Kasumi-1 (cell line): ENCODE measurements at places on chromosomes 2 and 18.

GRCh38 chr2:237542001-237542704 is 24.2 kb upstream of the PRLH start:
- DNase-seq: no peak

GRCh38 chr2:196322973-196323810 is 151.8 kb upstream of the STK17B start:
- DNase-seq: no peak

- DNase-seq: no peak
Measured at GRCh38 chr2:235603659-235604058, 109.8 kb downstream of the AGAP1 start.

- DNase-seq: peak; percentile 79
Measured at GRCh38 chr2:149808556-149808955, 221.0 kb upstream of the MMADHC start.

DNA sequence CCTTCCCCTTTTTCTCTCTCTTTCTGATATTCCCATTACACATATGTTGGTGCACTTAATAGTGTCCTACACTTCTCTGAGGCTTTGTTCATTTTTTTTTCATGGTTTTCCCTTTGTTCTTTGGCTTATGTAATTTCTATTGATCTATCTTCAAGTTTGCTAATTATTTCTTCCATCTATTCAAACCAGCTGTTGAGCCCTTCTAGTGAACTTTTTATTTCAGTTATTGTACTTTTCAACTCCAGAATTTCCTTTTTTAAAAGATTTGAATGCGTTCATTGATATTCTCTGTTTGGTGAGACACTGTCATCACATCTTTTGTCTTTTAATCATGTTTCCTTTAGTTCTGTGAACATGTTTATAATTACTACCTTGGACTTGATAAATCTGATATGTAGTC is 118.2 kb downstream of the ARHGEF4 start:
- DNase-seq: no peak

DNA sequence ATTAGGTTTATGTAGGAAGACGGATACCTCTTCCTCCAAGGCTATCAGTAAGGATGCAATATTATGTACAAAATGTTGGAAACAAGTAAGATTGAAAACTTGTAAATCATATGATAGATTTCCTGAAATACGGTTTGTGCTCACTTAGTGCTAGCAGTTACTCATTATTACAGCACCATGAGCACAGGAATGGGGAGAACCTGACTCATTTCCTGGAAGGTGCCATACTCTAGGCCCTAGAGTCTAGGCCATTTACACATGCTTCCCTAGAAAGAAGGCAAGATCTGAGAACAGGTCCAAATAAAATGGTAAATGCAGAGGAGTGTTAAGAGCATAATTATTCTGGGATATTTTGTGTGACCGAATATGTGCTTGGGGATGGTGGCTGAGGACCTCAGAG is 467.7 kb upstream of the CELF4 start:
- no peak for DNase-seq

DNA sequence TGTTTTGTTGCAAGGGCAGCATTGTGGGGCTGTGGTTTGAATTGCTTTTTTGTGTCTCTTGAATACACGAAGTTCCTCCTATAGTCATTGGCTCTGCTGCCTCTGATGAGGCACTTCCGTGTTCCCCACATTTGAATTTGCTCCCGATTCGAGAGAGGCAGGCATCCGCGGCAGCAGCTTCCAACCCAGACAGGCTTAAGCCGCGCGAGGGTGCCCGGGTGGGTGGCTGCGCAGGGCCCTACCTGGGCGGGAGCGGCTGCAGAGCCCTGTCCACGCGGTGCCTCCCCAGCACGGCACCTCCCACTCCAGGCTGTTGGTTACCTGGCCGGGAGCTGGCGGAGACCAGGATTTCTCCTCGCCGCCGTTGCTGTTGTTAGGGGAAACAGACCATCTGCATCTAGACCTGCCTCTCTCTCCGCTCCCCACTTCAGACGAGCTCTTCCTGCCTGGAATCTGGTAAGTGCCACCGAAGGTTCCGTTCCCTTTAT is 151.3 kb downstream of the NEDD4L start:
- peak; percentile 7 for DNase-seq

GRCh38 chr2:146532509-146533147 is 1312.2 kb upstream of the ACVR2A start:
- no peak for DNase-seq

GRCh38 chr2:217973008-217973787 is 29.6 kb downstream of the TNS1 start:
- no peak for DNase-seq

GRCh38 chr2:98315957-98316356 is 30.3 kb upstream of the CNGA3 start:
- DNase-seq: no peak

DNA sequence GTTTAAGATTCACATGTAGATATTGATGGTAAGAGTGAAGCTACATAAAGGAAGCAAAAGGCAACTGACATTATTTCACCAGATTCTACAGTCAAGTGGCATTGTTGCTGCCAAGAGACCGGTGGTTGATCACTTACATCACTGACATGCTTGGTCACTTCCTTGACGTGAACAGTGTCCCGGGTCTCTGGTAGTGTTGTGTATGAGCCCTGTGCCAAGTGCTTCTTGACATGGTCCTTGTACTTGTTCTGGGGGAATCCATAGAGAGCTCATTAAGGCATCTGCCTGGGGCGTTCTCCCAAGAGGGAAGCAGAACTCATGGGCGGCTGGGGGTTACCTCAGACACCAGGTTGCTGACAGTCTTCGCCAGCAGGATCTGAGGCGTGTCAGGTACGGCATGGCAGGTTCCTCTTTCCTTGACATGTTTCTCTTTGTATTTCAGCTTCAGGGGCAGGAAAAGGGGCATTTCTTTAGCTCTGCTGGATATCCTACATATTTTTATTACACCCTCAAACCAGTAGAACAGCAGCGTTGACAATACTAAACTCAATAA is 116.2 kb downstream of the RIF1 start:
- DNase-seq: no peak

- DNase-seq: no peak
Measured at GRCh38 chr2:55169359-55169758, 62.7 kb downstream of the CLHC1 start.

- DNase-seq: no peak
Measured at GRCh38 chr2:3000968-3001367, 376.6 kb downstream of the EIPR1 start.

- DNase-seq: no peak
Measured at GRCh38 chr18:676736-677135, 19.3 kb downstream of the TYMS start.

DNA sequence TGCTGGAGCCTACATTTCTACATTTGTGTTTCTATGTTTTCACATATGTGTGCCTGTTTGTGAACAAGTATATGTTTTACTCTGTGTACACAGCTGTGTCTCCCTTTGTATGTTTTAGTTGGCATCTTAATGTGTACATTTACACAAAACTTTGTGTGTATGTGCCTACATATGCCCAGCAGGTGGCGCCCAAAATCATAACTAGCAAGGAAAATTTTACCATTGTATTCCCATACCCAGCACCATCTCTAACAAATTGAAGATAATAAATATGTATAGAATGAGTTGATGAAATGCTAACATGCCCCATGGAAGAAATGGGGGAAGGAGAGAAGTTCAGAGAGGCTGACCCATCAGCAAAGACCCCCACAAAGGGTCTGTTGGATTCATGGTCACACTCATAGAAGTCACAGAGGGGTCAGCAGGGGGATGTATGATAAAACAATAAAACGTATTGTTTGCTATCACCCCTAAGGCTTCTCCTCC is 48.1 kb downstream of the PKDCC start:
- peak; percentile 44 for DNase-seq

DNA sequence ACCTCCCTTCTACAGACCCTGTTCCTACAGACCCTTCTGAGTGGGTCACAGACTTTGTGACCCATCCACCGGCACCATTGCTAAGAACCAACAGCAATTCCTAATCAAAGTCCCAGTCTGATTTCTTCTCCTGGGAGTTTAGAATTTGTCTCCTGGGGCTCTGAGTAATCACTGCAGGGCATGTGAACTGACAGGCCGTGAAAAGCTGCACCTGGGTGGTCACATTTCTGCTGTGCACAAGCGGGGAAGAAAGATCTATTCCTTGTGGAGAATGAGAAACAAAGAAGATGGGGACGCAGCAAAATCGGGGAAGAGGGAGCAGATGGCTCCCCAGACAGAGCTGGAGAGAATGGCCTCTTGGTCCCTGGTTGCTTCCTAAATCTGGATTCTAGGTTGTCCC is 151.0 kb downstream of the ARL4C start:
- no peak for DNase-seq
